Motor neuron (in vitro differentiated cells): ENCODE measurements at places on chromosomes 13 and 19.

DNA sequence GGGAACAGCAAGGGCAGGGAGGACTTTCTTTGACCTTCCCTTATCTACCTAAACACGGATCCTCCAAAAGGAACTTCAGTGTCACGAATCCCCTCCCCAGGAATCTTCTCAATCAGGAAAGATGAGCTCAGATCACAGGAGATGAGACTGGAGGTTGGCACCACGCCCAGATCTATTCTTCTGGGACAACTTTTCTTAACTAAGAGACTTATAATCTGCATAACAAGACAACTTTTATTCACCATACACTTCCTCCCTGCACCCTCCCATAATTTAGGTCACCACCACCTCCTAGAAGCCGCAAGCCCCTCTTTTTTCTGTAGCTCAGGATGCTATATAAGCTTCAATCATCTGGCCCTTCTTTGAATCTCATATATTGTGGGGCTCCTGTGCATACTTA is 19.2 kb upstream of the AKT2 start:
- peak; percentile 51 for ATAC-seq

DNA sequence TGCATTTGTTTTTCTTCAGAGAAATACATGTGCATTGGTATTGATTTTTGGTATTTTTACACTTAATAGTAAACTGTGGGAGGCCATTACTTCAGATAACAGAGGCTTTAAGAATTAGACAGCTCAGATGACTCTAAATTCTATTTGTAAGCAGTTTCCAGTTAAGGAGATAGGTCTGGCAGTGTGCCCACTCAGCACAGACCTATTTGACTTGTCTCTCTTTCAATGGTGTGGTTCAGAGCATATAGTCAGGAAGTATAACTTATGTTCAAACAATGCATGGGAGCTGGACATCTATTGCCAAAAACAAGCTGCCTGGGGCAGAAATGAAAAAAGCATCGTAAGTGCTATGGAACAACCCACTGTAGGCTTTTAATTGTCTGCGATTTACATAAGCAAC is 370.7 kb downstream of the HS6ST3 start:
- ATAC-seq = no peak

GRCh38 chr19:41083516-41083915 is 4.7 kb upstream of the CYP2A13 start:
- no peak for ATAC-seq

GRCh38 chr13:97257228-97257755 is 35.2 kb downstream of the MBNL2 start:
- ATAC-seq = no peak

DNA sequence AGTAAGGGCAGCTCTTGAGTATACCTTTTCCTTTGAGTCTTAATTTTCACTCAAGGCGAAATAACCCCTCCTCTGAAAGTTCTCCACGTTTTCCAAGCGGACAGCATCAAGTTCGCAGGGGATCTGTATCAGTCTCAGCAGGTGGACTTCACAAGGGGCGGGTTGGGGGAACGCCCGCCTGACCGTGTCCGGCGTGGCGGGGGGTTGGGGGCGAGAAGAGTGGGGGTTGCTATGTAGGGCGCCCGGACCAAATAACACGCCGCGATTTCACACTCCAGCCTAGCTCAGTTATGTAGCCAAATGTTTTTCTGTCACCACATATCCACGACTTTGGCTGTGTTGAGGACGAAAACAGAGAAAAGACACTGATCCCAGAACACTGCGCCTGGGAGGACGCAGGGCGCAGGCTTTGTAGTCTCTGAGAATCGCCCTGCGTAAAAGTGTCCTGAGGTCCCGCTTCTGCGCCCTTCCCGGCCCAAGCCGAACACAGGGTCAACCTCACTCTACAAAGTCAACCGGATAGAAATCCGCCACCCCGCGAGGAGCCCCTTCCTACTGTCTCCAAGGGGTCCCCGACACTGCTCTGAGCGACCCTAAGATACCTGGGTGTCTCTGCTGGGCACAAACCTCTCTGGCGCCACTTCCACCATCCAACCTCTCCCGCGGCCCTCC is 524 bp downstream of the RUBCNL start:
- ATAC-seq = peak; percentile 47

GRCh38 chr13:26050568-26051230 is 1.1 kb downstream of the SHISA2 start:
- ATAC-seq = peak; percentile 32

DNA sequence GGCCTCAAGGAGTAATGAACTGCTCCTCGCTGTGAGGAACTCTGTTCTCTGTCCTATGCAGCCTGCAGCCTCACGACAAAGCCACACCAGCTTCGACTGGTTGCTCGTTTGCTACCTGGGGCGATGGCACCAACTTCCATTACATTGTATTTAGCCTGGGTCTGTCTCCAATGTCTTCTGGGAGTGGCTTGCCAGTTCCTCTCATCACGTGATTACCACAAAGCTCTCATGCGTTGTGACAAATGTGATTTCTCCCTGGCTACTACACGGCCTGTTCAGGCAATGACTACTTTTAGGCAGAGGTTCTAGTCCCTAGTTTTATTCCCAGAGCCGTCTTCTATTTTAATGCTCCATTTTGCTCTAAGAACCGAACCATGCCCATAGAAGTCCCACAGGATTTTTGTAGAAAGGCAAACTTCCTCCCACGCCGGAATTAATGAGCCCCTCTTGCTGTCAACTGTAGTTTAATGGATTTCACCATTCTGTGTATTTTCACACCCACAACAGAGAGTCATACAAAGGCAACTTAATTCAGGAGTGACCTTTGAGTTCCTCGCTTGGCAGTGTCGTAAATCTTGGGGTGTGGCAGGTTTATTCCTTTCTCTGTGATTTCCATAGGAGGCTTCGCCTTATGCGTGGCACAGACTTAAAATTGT is 351.9 kb downstream of the EFNB2 start:
- ATAC-seq = peak; percentile 33

- ATAC-seq = peak; percentile 65
Measured at GRCh38 chr13:73090116-73090822, 31.5 kb downstream of the KLF5 start.

DNA sequence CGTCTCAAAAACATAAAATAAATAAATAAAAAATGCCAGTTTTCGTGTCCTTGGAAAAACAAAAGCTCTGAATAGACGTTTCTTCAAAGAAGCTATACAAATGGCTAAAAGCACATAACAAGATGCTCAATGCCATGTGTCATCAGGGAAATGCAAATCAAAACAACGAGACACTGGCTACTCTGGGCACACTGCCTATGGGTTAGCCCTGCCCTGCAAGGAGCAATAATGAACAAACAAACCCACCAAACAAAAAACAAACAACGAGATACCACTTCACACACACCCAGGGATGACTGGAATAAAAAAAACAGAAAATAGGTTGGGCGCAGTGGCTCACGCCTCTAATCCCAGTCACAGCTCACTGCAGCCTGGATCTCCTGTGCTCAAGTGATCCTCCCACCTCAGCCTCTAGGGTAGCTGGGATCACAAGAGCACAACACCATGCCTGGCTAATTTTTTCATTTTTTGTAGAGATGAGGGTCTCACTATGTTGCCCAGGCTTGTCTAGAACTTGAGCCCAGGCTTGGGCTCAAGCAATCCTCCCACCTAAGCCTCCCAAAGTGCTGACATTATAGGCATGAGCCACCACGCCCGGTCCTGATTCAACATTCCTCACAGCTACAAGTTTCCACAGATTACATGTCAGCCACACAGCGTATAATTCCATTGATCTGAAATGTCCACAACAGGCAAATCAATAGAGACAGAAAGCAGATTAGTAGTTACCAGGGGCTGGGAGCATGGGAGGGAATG is 15.5 kb upstream of the ISYNA1 start:
- peak; percentile 67 for ATAC-seq

- ATAC-seq = no peak
Measured at GRCh38 chr13:51945149-51945548, 66.1 kb downstream of the ATP7B start.

DNA sequence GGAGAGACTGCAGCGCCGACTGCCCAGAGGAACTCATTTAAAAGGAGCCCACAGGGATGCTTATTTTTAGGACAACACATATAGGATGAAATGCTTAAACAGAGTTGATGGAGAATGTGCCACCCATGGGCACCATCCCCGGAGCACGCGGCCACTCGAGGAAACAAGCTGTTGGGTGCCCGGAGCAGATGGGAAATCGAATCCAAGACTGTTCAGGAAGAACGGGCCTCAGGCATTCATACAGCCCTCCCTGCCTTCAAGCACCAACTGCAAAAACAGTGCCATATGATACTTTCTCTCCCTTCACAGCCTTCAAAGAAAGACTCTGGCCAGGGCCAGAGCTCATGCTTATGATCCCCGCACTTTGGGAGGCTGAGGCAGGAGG is 40.2 kb downstream of the RAB20 start:
- ATAC-seq = peak; percentile 28

DNA sequence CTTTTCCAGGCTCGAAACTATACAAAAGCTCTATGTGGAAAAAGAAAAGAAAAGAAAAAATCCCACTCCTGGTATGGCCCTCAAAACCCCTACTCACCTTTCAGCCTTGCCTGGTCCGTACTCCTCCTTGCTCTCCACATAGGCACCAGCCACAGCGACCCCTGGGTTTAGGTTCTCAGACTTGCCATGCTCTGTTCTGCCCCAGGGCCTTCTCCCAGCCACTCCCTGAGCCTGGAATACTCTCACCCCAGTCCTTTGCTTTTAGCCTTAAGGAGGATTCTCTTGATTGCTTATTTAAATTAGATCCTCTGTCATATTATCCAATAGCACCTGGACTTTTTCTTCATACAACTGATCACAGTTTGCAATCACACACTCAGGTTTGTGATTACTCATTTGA is 522.5 kb downstream of the DIAPH3 start:
- no peak for ATAC-seq

DNA sequence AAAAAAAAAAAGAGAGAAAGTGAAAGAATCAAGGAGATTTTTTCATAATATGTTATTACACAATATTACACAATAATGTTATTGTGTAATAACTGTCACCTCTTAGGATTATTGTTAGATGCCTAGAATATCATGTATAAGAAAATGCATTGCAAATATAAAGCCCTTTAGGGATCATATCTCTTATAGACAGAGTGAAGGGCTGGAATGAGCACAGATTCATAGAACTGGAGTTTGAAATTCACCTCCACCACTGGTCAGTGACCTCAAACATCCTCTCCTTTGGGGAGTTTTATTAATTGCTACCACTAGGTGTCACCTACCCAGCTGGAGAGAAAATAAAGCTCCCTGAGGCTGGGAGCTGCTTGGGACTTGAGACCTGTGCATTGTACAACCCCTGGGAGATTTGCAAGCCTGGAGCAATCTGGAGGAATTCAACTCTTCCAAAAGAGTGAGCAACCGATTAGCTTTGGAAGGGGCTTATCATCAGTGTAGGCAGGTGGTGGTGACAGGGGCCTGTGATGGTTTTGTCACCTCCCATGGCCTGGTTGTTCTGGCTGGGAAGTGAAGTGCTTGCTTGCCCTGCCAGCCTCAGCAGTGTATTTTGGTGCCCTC is 30.3 kb upstream of the FRY start:
- ATAC-seq = no peak

DNA sequence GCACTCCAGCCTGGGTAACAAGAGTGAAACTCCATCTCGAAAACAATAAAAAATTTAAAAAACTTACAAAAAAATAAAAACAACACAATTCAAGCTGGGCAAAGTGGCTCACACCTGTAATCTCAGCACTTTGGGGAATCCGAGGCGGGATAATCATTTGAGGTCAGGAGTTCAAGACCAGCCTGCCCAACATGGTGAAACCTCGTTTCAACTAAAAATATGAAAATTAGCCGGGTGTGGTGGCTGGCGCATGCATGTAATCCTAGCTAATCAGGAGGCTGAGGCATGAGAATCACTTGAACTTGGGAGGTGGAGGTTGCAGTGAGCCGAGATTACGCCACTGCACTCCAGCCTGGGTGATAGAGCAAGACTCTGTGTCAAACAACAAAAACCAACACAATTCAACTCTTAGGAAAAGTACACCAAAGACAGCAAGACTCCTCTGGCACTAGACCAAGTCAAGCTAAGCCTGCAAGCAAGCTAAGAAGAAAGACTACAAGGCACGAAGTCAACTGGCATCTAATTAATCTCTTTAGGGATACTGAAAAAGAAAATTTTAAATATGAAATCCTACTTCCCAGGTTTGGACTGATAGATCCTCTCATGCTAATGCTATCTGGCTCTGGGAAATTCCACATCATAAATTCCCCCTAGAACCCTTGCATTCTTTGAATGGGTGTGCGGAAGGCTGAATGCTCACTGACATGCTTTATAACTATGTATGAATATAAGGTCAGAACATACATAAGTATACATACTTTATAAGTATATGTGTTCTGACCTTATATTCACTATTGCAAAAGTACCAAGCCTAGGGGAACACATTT is 7.9 kb downstream of the PBX4 start:
- ATAC-seq = peak; percentile 77

DNA sequence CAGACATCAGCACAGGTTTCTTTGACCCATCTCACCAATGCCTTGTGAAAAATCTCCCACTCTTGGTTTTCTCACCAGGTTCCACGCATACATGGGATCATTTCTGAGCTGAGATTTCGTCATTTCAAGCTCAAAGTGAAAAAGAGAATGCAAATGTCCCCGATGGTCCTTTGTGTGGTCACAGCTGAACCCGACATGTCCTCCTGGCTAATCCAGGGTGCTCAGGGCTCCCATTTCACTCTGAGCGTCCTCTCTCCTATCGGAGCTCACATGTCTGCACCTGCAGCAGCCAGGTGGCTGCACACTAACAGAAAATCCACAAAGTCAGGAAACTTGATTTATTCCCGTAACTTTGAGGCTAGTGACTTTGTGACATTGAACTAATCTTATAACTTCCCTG is 9.3 kb upstream of the CEACAM3 start:
- ATAC-seq = no peak

DNA sequence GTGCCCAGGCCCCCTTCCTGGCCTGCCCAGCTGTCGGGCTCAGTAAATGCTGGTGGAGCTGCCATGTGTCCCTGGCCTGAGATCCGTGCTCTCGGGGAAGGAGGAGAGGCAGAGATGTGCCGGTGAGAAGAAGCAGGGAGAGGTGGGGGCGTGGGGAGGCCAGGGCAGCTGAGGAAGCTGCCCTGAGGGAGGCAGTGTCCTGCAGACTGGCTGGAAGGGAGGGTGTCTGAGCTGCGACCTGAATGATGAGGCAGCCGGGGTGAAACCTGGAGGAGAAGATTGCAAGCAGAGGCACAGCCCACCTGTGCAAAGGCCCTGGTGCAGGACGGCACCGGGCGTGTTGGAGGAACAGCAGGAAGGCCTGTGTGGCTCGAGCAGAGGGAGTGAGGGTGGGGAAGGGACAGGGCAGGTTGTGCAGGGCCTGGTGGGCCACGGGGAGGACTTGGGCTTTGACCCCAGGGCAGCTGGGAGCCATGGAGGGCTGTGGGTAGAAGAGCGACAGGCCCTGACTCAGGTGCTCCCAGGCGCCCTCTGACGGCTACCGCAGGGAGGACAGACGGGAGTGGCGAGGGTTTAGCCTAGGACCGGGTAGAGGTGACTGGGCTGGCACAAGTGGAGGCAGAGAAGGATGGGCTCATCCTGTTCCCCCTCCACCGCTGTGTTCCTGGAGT is 14.0 kb upstream of the CELF5 start:
- peak; percentile 41 for ATAC-seq
